ENCODE measurements at places on chromosomes 16 and 17.

DNA sequence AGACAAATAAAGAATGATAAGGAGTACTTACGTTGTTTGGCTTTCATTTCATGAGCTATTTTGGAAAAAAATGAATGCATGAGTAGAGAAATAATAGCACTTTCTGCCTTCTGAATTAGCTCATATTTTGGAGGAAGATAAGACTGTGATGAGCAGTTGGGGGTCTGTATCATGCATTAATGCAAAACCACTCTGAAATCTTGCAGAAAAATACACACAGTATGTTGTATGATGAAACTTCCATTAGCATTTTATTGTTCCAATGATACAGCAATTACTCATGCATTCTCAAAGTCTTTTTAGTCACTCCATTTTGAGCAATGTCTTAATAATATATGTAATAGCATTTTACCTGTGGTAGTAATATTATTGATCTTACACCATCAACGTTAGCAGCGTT lies 571.0 kb downstream of the CDH8 start:
- DNase-seq: no peak

- no peak for DNase-seq
These were observed 818 bp upstream of the CNEP1R1 start for GRCh38 chr16:50024207-50024606.

- no peak for DNase-seq
These were observed 66.8 kb downstream of the SRCIN1 start for GRCh38 chr17:38538906-38539305.

DNA sequence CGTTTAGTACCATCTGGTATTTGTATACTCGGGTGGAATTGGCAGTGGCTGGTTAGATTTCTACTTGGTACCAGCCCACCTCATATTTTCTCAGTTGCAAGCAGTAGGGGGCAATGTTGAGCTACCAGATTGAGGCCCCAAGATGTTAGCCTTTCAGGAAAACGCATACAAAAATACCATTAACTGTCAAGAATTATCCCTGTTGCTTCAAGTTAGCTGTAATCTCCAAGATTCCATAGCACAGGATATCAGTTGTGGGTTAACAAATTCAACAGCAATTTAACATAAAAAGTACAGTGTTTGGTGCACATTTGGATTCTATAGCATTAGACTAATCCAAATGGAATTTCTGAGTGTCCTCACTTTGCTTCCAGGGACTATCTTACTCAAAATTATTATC lies 188.2 kb downstream of the FTO start:
- peak; percentile 45 for DNase-seq

DNA sequence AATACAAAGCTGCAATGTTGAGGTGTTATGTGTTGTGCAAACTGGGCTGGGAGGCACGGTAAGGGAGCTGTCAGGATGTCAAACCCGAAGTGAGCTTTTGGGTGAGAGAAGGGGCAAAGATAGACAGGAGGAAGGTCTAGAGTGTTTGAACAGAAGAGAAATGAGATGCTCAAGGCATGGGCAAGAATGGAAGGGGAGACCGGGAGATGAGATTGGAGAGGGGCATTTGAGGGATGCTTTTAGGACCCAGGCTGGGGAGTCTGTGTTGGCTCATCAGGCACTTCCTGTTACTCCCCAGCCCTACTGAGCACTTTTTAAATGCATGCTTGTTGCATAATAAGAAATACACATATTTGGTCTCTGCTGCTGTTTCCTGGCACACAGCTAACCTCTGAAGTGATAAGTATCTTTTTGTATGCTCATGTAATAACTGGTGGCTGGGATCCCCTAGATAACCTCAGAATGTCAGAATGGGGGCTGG lies 13.7 kb downstream of the UNC45B start:
- peak; percentile 45 for DNase-seq

DNA sequence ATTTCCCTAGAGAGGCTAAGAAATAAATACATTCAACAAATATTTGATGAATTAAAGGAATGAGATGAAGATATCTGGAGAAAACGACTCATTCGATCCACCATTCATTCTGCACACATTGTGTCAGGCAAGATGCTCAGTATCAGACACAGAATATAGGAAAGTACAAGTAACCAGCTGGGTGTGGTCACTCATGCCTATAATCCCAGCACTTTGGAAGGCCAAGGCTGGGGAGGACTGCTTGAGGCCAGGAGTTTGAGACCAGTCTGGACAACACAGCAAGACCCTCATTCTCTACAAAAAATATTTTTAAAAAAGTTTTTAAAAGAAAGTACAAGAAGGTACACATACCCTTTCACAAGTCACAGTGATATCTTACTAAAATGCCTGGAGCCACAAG lies 42.3 kb downstream of the CRLF3 start:
- no peak for DNase-seq

Data from CD4-positive, alpha-beta T cell treated with Interleukin-15 for 4 hours (primary cell).